ENCODE measurements at places on chromosomes 5 and 9.

DNA sequence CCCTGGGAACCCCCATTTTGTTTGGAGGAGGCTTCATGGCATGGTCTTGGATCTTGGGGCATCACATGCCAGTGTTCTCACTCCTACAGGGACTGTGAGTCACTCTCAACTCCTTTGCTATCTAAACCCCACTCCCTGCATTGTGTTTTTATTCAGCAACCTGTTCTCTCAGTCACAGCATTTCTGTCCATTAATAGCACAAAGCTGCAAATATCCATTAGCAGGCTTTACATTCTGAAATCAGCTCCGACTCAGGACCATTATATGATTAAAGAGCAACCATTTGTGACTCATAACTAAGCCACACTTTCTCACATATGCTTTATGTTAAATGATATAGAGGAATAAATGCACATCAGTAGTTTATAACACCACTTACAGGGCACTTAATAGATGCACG is 462.1 kb upstream of the BRINP1 start:
- DNase-seq: no peak

- DNase-seq: no peak
Observed at GRCh38 chr9:136019041-136019680, 58.0 kb upstream of the UBAC1 start.

- no peak for DNase-seq
Observed at GRCh38 chr9:131986576-131986975, 93.1 kb downstream of the MED27 start.

DNA sequence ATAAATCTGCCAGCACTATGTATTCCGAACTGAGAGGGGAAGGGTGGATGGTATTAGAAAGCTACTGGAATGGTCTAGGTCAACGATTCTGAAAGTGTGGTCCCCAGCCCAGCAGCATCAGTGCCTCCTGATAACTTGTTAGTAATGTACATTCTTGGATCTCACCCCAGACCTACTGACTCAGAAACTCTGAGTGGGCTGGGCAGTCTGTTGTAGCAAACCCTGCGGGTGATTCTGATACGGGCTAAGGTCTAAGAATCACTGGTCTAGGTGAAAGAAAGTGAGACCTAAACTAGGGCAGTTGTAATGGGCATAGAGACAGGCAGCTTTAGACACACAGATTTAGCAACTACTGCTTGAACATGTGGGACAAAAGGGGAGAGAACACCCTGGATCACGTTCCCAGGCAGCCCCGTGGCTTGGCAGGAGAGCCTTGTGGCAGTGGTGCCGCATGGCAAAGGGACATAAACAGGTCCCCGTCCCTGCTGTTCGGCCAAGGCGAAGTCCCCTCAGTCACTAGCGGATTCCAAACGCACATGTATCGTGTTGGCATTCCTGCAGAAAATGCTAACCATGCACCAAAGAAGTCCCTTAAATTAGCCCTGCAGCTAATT is 216.3 kb downstream of the TTLL11 start:
- DNase-seq: no peak

DNA sequence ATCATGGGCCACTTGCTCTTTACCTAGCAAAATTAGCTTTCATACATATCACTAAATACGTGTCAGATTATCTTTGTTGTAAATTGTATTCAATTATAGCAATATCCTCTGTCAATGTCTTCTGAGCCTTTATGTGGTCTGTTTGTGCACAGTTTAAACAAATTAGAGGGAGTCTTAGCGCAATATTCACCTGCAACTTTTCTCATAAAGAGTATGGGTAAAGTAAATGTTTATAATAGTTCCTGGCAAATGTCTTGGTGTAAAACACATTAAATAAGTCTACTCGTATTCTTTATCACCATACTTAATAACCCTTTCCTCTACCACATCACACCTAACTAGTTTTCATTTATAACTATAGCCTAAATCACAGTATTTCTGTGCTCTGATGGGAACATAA is 169.0 kb downstream of the PCSK1 start:
- DNase-seq: no peak

DNA sequence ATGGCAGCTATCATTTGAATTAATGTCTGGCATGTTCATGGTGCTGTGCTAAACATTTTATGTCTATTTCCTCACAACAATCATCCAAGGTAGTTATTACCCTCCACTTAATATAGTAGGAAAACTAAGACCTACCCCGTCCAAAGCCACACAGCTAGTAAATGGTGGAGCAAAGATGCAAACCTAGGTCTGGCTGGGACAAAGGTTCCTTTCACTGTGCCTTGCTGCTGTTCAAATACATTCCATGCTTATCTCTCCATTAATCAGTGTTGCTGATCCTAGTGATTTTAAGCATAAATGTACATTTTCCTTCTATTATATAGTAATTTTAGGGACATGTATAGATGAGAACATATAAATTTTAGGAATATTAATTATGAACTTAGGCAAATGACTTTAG is 38.7 kb downstream of the CCDC125 start:
- DNase-seq: no peak

DNA sequence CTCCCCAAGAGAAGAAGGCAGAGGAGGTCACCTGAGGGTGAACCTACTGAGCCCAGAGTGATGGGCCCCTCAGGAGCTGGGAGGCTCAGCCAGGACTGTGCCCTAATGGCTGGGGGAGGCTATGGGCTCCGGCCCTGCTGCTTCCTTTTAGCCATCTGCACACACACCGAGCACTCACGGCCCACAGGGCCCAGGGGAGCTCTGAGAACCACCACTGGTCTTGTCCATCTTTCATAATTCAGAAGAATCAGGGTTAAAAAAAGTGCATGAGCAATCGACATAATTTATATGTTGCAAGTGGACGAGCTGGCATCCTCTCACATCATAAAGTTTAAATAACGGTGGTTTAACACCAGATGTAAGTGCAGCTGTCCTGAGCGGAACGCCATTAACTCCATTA is 162.1 kb downstream of the FSTL4 start:
- peak; percentile 78 for DNase-seq

DNA sequence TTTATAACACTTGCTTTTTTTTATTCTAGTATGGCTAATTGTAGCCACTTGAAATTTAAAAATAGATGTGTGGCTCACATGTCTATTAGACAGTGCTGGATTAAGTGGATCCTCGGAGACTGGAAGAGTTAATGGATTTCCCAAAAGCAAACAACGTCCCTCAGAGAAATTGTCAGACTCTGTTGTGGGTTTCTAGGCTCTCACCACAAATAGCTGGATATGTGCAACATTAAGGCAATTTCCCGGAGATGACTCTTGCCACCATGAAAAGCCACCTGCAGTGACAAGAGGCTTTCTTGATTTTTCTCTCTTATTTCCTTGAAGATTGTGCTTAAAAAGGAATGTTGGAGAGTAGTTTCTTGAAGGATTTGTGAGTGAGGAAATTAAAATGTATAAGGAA is 43.2 kb downstream of the TMEM167A start:
- no peak for DNase-seq

- DNase-seq: peak; percentile 65
Observed at GRCh38 chr9:133731876-133732638, 6.1 kb downstream of the SARDH start.

- no peak for DNase-seq
Observed at GRCh38 chr9:10226996-10227395, 385.8 kb downstream of the PTPRD start.

DNA sequence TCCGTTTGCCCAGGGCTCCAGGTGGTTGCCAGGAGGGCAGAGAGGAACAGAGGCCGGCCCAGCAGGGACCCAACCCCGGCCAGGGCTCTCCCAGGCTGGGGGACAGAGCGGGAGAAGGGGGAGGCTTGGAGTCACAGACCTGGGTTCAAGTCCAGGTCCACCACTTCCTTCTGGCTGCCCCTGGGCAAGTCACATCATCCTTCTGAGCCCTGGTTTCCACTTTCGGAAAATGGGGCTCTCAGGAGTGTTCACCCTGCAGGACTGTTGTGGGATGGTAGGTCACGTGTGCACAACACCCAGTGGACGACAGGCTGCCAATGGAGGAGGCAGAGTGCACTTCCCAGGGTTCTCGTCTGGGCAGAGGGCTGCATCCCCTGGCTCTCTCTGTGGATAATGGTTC is 245.4 kb downstream of the PBX3 start:
- DNase-seq: no peak

DNA sequence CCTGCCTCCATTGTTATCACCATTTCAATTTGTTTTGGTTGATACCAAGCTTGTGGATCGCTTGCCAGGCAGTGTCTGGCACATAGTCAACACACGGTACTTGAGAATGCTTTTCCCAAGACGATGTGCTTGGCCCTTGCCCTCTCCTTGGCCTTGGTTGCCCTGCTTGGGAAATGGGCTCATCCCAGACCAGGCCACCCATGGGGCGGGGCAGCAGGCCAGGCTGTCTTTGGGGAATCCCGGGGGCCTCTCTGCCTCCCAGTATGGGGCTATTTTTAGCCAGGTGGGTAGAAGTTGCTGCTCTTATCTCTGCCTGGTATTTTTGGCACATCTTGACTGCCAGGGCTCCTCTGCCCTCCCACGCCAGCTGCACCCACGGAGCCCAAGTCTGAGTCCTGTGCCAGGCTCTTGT is 49.9 kb downstream of the LMX1B start:
- no peak for DNase-seq

GRCh38 chr9:14308853-14309145 is 5.1 kb downstream of the NFIB start:
- DNase-seq: no peak

- no peak for DNase-seq
Observed at GRCh38 chr5:167296661-167297060, 994.8 kb upstream of the WWC1 start.

- DNase-seq: no peak
Observed at GRCh38 chr5:157047898-157048297, 11.0 kb downstream of the HAVCR1 start.

DNA sequence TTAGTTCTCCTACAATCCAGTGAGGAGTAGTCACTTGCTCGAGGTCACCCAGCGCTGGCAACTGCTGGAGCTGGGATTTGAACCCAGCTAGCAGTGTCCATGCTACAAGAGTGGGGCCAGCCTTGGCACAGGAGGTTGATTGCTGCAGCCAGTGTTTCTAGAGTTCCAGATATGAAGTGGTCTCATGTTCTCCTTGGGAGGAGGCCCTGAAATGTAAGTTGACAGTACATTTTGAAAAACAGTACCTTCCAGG is 802 bp downstream of the CCDC107 start:
- DNase-seq: no peak

DNA sequence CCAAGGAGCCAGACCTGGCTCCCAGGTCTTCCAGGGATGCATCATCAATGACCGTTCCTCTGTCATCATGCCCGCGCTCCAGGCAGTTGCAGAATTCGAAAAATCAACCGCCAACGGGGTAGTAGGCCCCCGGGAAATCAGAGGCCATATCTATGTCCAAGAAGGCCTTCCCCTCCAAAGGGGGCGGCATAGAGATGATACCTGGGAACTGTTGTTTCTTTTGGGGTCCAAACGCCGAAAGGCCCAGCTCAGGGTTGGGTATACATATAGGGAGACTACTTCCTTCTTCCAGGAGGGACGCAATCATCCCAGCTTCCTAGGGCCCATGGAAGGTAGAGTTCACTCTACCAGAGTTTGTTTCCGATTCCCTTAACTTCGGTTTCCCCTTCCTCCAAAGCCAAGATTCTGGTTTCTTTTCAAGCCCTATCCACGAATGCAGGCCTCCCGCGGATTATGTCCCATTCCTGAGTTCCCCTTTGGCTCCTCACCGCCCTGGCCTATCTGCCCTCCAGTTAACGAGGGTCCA is 754 bp downstream of the DCAF12 start:
- DNase-seq: no peak

- no peak for DNase-seq
Observed at GRCh38 chr5:170747851-170748250, 35.7 kb upstream of the GABRP start.

GRCh38 chr9:120891245-120891883 is 14.4 kb upstream of the PHF19 start:
- DNase-seq: no peak

DNA sequence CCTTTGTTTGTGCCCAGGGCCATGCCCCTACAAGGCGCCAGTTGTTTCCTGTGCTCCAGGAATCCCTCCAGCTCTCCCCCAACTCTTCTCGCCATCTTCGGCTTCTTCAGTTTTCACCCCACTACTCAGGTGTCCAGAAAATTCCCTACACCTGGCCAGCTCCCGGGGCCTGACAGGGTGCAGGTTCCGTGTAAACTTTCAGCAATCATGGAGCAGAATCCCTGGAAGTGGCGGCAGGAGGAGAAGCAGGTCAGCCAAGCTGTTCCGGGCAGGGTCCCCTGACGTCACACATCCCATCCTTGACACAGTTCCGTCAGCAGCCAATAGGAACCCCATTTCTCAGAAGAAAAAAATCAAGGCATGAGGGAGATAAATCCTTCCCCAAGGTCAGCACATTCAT is 12.2 kb upstream of the ADGRD2 start:
- no peak for DNase-seq

- no peak for DNase-seq
Observed at GRCh38 chr9:75896193-75896592, 5.7 kb downstream of the PCSK5 start.

DNA sequence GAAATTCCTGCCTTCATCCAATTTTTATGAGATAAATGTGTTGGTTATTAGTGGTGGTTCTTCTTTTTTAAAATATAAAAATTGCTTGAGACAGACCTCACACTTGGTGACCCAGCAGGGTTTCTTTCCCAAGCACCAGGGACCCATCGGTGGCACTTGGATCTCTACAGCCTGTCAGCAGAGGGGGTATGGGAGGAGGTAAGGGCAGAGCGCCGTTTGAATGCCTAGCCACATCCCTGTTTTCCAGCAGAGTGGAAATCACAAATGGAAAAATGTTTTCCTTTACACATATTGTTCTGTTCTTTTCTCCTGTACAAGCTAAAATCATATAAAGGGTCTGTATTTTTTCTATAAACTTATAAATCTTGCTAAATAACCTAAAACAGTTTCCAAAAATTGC is 248.0 kb downstream of the NR3C1 start:
- DNase-seq: no peak

- peak; percentile 91 for DNase-seq
Observed at GRCh38 chr5:174145821-174146220, 100.3 kb downstream of the NSG2 start.

- no peak for DNase-seq
Observed at GRCh38 chr9:24625097-24625496, 79.4 kb upstream of the IZUMO3 start.

DNA sequence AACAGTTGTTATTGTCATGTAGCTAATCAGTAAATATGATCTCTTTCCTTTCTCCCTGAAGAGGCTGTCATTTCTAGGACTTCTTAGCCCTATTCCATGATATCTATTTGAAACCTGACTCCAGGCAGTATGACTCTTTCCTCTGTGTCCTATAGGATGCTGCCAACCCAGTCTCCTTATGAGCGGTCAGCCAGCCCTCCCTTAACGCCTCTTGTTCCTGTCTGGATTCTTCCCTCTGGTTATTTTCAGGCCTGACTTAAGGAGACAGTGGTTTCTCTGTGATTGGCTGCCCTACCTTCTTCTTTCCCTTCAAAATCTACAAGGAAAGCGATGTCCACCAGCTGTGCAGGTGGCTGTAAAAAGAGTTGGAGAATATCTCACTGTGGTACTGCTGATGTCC is 19.4 kb upstream of the C5orf63 start:
- DNase-seq: no peak

- no peak for DNase-seq
Observed at GRCh38 chr5:54320256-54320655, 9.9 kb upstream of the ARL15 start.

- no peak for DNase-seq
Observed at GRCh38 chr5:169248996-169249395, 51.9 kb downstream of the SLIT3 start.

GRCh38 chr5:75040973-75041372 is 11.4 kb downstream of the GCNT4 start:
- DNase-seq: no peak
